ENCODE measurements at places on chromosomes 3 and 15. TPM values are rescaled to one million over a fixed set of nuclear protein-coding genes. Genes with fewer than 3 reads are reported as not detected.

The HRH1 gene
- 1.4 TPM for total RNA-seq

The GPR15 gene
- not detected for total RNA-seq

DNA sequence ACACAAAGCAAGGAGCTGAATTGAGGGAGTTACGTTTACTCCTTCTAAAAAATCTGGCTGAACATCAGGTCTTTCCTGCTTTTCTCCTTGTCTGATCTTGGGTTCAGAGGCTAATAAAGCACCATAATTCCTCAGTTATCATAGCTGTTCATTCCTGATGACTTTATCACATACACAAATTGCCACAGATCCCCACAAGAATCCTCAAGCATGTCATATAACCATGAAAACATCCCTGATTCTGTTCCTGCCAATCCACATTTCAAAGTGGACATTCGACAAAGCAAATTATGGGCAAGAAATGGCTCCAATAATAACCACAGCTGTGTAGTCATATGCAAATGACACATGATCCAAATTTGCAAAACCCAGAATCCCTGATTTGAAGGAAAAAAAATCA, 321.3 kb downstream of the MEX3B start:
- no peak overlapping the region for H3K27ac ChIP-seq
- no peaks in the 10 kb centered on the region for H3K36me3 ChIP-seq
- no peaks in the 10 kb centered on the region for H3K4me1 ChIP-seq

DNA sequence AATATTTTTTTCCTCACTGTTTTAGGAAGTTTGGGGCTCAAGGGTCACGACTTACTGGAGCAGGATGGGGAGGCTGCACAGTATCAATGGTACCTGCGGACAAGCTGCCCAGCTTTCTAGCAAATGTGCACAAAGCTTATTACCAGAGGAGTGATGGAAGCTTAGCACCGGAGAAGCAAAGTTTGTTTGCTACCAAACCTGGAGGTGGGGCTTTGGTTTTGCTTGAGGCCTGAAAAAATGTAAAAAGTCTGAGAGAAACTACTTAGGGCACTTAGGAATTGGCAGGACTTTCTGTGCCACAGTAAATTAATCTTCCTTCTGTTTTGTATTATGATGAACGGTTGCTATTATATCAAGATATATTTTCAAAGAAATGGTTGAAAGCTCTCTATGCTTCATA, 95.1 kb upstream of the FGF7 start:
- no peak for DNase-seq
- H3K4me3 ChIP-seq, result no peak overlapping the region
- H3K36me3 ChIP-seq, result peaks cover 22% of the 10 kb centered on the region
- H3K4me1 ChIP-seq, result no peaks in the 10 kb centered on the region
- H3K27ac ChIP-seq, result no peak overlapping the region
- H3K27me3 ChIP-seq, result no peaks in the 10 kb centered on the region

- no peak overlapping the region for H3K4me3 ChIP-seq
- no peaks in the 10 kb centered on the region for H3K36me3 ChIP-seq
- no peak overlapping the region for H3K27ac ChIP-seq
- DNase-seq, result no peak
- peaks cover 15% of the 10 kb centered on the region for H3K27me3 ChIP-seq
Measured at GRCh38 chr15:27906802-27907201, 192.3 kb downstream of the OCA2 start.

DNA sequence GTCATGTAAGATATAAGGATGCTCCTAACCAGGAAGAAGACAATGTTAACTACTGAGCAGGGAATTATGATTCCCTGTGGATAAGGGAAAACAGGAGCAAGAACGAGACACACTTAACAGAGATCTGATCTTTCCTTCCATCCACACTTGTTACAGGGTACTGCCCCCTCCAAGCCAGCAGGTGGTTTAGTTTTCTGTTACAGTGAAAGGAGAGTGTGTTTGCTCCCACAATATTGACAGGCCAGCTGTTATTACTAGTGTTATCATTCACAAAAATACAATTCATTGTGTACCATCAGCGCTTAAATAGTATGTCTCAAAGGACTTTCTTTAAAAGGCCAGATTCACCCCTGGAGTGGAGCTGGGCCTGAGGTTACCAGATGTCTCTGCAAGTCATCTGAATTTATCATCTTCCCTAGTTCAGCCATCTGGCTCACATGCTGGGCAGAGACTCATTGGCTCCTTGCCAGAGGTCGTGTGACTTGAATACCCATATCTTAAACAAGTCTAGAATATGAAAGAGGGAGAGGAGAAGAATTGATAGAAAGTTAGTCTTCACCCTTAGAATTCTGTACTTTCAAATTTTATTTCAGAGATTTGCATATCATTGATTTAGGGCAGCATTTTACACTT, 16.8 kb upstream of the FMN1 start:
- no peaks in the 10 kb centered on the region for H3K4me1 ChIP-seq
- no peaks in the 10 kb centered on the region for H3K36me3 ChIP-seq
- DNase-seq, result no peak

DNA sequence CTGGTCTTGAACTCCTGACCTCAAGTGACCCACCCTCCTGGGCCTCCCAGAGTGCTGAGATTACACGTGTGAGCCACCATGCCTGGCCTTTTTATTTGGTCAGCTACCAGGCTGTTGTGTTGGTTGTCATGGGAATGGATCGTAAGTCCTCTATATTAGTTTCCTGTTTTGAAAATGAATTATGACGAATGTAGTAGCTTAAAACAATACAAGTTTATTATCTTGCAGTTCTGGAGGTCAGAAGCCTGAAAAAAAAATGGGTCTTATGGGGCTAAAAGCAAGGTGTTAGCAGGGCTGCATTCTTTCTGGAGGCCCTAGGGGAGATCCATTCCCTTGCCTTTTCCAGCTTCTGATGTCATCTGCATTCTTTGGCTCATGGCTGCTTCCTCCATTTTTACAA, 25.1 kb upstream of the HERC1 start:
- H3K27ac ChIP-seq, result peak overlapping the region; percentile 79
- DNase-seq, result no peak
- no peaks in the 10 kb centered on the region for H3K36me3 ChIP-seq
- peaks cover 42% of the 10 kb centered on the region for H3K4me1 ChIP-seq
- H3K27me3 ChIP-seq, result no peaks in the 10 kb centered on the region

GRCh38 chr3:18988614-18989229, 159.6 kb upstream of the KCNH8 start:
- no peaks in the 10 kb centered on the region for H3K27me3 ChIP-seq
- no peak overlapping the region for H3K27ac ChIP-seq
- H3K36me3 ChIP-seq, result no peaks in the 10 kb centered on the region
- H3K4me1 ChIP-seq, result no peaks in the 10 kb centered on the region
